Stimulated activated CD8-positive, alpha-beta memory T cell treated with anti-CD3 and anti-CD28 coated beads, Interleukin-15, amount 100 ng/mL, for 24 hours (primary cell): ENCODE measurements at places on chromosomes 4 and X.

GRCh38 chr4:64807821-64808220 lies 398.6 kb upstream of the TECRL start:
- DNase-seq, result no peak

DNA sequence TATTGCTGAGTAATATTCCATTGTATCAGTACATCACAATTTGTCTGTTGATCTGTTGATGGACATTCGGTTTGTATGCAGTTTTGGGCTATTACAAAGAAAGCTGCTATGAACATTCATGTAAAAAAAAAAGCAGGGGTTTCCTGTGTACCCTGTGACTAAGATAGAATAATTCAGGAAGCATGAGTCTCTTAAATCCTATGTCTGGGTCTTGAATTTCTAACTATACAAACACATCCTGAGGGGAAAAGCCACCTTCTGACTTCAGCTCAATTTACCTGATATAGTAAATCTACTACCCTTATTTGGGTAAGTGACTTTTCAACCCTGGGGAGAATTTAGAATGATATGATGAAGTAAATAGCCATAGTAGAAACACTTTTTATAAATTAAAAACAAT lies 94.6 kb upstream of the FUNDC1 start:
- no peak for DNase-seq

DNA sequence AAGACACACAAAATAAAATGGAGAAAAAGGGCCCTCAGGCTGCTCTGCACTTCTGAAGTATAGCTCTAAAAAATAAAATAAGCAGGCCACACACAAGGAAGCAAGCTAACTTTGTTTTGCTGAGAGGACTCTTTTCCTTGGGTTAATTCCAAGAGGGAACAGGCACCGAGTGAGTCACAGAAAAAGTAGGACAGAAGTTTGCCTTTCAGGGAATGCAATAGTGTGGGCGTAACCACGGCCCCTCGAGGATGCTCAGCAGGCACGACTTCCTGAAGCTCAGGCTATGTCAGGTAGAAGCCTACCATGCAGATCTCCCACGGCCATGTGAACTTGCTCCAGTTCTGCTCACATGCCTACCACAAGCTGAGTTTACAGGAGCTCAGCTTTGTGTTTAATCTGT lies 22.1 kb downstream of the PPP1R2C start:
- DNase-seq, result no peak

- DNase-seq, result no peak
These were observed 56.9 kb upstream of the TMEM33 start for GRCh38 chr4:41878170-41878969.

GRCh38 chr4:42348247-42348646 lies 49.0 kb upstream of the SHISA3 start:
- no peak for DNase-seq

DNA sequence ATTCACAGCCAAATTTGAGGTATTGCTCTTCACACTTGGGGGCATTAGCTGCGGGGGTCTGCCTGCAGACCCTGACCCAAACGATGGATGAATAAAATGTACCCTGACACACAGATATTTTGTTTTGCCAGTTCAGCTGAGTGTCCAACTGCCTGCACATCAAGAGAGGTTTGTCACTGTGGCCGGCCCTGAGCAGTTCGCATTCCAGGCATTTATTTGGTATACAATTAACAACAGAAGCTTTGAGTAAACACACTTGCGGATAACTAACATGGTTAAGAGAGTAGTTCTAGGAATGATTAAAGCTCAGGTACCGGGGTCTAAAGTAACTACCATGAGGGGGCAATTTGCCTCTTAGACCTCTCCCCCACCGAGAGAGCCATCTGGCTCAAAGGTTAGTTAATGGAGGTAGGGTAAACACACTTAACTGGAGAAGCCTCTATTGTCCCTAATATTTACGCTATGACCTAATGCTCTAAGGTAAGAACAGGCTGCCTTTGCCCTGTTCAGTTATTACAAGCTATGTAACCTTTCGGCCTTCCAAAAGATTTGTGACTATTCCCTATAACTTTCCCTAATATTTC lies 162.0 kb downstream of the SNCA start:
- DNase-seq, result no peak

DNA sequence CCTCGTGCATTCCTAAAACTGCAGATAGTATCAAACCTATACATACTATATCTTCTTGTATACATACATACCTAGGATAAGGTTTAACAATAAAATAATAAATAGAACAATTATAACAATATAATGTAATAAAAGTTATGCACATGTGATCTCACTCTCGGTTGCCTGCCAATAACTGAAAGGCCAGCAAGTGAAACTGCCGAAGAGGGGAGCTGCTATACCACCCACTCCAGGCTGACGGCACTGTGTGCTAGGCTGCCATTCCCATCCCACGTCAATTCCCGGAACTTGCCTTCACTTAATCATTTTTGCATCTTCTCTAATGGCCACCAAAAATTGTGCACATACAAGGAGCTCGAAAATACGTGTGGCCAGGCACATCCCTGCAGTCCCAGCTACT lies 451.1 kb upstream of the FAT1 start:
- no peak for DNase-seq

- DNase-seq, result no peak
These were observed 6.4 kb downstream of the USP11 start for GRCh38 chrX:47239199-47239598.

GRCh38 chr4:18568600-18568999 lies 547.0 kb upstream of the LCORL start:
- DNase-seq, result no peak

DNA sequence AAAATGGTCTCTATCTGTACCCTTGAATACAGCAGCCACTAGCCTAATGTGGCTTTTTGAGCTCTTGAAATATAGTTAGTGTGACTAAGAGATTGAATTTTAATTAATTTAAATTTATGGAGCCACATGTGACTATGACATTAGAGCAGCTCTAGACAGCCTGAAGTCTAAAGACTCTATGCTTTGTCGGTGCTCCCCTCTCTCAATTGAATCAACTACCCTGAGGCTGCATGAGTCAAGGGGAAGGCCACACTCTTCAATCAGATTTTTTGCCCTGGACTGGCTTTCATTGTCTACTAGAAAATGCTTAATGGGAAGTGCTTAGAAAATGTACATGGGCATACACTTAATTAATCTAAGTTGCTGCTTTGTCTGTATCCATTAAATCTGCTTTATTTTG lies 11.7 kb downstream of the TLR7 start:
- DNase-seq, result no peak

DNA sequence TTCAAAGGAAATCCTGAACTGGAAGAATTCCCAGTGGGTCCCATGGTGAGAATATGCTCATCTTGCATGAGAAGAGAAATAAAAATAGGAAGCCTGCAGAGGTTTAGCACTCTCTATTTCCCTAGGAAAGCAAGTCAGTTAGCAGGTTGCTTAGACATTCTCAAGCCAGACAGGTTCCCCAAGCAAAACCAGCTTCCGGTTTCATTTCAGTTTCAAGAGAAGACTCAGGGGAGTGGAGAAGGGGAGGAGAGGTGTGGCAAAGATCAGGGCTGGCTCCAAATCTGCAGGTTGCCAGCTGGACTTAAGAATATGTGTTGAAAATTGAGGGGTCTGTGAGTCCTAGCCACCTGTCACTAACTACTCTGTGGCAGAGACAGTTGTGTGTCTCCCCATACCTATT lies 107.5 kb downstream of the CLNK start:
- no peak for DNase-seq

DNA sequence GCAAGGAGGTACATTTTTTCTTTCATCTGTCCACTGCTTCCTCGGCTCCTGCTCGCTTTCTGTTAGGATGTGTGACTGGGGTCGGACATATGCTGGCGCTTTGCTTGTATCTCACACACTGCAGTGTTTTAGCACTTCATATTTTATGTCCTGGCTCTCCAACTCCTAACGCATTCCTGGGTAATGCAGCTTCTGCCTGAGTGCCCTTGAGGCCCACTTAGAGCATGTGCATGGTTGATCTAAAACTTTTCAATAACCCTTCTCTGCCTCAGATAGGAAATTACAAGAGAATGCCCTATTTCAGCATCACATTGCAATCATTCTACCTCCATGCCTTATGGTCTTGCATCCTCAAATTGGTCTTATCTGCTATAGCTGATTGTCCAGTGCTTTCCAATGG lies 65.3 kb downstream of the NEIL3 start:
- no peak for DNase-seq
